Stomach (tissue), 19 donors: ENCODE measurements at places on chromosomes 7 and 10. TPM values are rescaled to one million over a fixed set of nuclear protein-coding genes. Genes with fewer than 3 reads are reported as not detected.
A peak's percentile ranks its signal among the peaks of the same experiment; 100 is the strongest.

Gene C10orf62
- total RNA-seq, result not detected

Gene ZNF511
- total RNA-seq, result 27.2 TPM

Gene LBX1
- not detected for total RNA-seq

Gene IRF5
- total RNA-seq, result 6.2 TPM

Gene PTER
- 33.8 TPM for total RNA-seq

Gene SPDYE5
- total RNA-seq, result 0.37 TPM

Gene SPDYE6
- total RNA-seq, result not detected

Gene KNDC1
- 1.7 TPM for total RNA-seq

- no peak overlapping the region for H3K27ac ChIP-seq
- H3K27me3 ChIP-seq, result no peaks in the 10 kb centered on the region
- H3K4me3 ChIP-seq, result no peak overlapping the region
- H3K4me1 ChIP-seq, result no peaks in the 10 kb centered on the region
- H3K36me3 ChIP-seq, result no peaks in the 10 kb centered on the region
These were observed 78.5 kb downstream of the SUGCT start for GRCh38 chr7:40213291-40213690.

DNA sequence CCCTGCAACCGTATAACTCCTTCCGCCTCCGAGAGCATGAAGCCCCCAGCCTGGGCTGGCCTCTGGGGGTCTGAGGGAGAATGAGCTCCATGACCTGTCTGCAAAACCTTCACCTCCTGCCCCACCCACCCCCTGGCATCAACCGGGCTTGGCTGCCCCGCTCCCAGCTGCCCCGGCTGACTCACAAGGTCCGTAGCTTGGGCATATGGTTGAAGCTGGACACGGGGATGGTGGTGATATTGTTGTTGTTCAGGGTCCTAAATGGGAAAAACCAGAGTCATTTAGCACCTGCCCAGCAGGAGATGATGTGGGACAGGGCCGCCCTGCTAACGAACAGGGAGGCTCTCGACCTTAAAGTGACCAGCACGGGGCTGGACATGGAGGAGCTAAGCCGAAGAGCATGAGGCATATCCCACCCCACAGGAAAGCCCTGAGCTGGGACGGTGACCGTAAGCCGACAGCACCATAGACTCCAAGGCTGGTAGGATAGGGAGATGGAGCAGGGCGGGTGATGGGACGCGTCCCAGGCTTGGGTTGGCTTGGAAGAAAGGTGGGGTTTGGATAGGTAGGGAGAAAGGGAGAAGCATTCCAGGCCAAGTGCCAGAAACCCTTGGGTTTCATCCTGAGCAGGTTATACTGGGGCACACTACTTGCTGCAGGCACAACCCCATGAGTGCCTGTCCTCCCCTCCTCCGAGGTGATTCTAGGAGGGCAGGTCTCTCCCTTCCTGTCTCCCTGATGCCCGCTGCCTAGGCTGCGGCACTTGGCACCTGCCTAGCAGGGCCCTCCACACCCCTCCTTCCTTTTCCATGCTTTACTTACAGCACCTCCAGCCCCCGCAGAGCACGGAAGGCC, 121.5 kb downstream of the SLIT1 start:
- no peak overlapping the region for H3K4me3 ChIP-seq
- H3K4me1 ChIP-seq, result no peaks in the 10 kb centered on the region
- H3K27me3 ChIP-seq, result no peaks in the 10 kb centered on the region

DNA sequence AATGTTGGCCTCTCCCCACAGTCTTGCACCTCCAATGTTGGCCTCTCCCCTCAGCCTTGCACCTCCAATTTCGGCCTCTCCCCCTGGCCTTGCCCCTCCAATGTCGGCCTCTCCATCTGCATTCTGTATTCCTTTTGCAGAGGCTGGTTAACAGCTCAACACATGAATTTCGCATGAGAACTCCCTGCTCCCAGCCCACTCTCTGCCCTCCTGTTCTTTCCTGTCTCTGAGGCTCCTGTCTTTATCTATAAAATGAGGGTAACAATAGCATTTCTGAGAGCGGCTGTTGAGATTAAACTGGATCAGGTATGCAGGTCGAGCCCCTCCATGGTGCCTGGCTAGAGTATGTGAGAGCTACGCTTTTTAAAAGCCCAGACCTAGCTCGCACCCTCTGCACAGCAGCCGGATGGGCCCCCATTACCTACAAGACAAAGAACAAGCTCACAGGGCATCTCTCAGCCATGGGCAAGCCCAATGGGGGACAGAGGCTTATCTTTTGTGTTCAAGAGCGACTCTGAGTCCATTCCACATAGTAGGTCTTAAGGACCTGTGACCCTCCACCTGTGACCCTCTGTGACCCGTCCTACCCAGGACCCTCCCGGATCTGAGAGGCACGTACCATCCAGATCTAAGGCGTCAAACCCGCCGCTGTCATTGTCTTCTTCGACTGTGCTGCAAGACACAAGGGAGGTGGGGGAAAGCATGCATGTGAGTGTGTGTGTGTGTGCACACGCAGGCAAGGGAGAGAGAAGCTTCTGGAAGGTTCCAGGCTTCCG, 82.2 kb upstream of the GNA12 start:
- no peaks in the 10 kb centered on the region for H3K36me3 ChIP-seq
- H3K27me3 ChIP-seq, result peaks cover 3% of the 10 kb centered on the region
- no peak overlapping the region for H3K4me3 ChIP-seq
- DNase-seq, result no peak
- H3K4me1 ChIP-seq, result no peaks in the 10 kb centered on the region
- no peak overlapping the region for H3K27ac ChIP-seq

- H3K27me3 ChIP-seq, result no peaks in the 10 kb centered on the region
- H3K27ac ChIP-seq, result no peak overlapping the region
- H3K4me3 ChIP-seq, result no peak overlapping the region
- DNase-seq, result no peak
- no peaks in the 10 kb centered on the region for H3K36me3 ChIP-seq
- no peaks in the 10 kb centered on the region for H3K4me1 ChIP-seq
These were observed 19.6 kb upstream of the ADAM12 start for GRCh38 chr10:126407831-126408230.

DNA sequence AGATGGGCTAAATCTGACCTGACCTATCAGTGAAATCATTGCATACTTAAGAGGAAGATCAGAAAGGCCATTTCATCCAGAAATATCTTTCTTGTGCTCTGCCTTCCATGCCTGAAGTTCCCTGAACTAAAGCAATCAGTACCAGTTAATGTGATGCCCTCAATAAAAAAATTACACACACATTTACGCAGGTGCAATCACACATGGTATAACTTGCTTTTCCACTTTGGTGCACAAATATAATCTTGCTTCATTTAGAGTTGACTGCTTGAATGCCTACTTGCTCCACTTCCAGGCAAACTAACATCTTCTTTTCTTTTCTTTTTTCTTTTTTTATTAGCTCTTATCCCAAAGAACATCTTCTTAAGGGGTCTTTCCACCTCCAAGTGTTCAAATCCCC, 58.3 kb upstream of the KIF5B start:
- no peak for DNase-seq
- no peaks in the 10 kb centered on the region for H3K36me3 ChIP-seq
- no peak overlapping the region for H3K4me3 ChIP-seq

DNA sequence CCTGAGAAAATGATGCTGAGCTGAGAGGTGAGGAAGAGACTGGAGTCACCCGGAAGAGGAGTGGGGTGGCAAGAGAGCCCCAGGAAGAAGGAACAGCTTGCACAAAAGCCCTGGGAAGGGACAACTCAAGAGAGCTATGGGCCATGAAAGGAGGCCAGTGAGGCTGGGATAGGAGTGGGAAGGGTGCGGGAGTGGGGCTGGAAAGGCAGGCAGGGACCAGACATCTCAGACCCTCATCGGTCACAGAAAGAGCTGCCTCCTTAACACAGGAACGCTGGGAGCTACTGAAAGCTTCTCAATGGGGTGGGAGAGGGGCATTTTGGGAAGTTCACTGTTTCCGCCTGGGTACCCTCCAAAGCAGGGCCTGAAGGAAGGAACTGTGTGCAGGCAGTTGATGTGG, 122.0 kb upstream of the UNC5B start:
- no peak overlapping the region for H3K27ac ChIP-seq
- no peaks in the 10 kb centered on the region for H3K36me3 ChIP-seq
- no peaks in the 10 kb centered on the region for H3K27me3 ChIP-seq
- DNase-seq, result peak; percentile 10

DNA sequence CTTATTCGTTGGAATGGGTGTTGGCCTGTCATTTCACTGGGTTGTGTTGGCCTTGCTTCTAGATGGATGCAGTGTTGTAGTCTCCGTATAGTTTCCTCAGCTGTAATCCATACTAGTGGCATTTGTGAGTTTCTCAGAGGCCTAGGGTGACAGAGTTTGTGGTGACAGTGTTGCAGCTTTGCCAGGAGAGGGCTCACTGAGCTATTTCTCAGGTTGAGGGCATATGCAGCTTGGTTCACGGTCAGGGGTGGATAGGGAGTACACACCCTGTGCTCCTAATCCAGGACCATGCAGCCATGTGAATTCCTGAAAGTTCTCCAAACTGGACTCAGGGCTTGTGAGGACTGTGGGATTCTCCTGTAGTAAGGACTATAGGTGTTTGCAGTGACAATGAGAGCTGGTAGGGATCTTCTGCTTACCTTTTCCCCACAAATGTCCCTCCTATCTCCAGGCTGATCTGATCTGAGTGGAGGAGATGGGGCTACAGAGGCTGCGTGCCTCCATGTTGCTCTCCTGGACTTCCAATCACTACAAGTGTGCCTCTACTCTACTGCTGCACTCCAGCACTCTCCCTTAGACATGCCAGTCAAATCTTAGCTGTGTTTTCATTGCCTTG, 229.0 kb downstream of the STK31 start:
- no peak overlapping the region for H3K4me3 ChIP-seq
- H3K27ac ChIP-seq, result no peak overlapping the region
- H3K36me3 ChIP-seq, result no peaks in the 10 kb centered on the region
- H3K4me1 ChIP-seq, result no peaks in the 10 kb centered on the region

DNA sequence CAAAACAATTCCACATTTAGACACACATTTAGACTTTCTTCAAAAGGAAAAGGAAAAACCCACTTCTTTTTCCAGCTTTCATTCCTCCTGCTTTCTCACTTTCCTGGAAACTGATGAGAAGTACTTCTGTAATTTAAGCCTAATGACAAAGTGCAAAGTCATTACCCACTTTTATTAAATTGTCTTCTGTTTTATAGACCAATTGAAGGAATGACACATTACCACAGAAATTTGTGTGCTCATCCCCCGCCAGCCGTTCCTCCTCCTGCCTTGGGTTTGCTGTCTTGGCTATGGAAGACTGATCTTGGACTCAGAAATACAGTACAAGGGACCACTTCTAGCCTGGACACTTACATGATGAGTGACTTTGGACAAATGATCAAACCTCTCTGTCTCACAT, 717.8 kb downstream of the SORCS3 start:
- H3K4me1 ChIP-seq, result no peaks in the 10 kb centered on the region
- H3K27me3 ChIP-seq, result no peaks in the 10 kb centered on the region
- no peak for DNase-seq
- H3K4me3 ChIP-seq, result no peak overlapping the region

GRCh38 chr10:78262860-78263259, 229.2 kb downstream of the RPS24 start:
- no peaks in the 10 kb centered on the region for H3K4me1 ChIP-seq
- DNase-seq, result no peak
- H3K36me3 ChIP-seq, result no peaks in the 10 kb centered on the region
- H3K27ac ChIP-seq, result no peak overlapping the region
- no peaks in the 10 kb centered on the region for H3K27me3 ChIP-seq

DNA sequence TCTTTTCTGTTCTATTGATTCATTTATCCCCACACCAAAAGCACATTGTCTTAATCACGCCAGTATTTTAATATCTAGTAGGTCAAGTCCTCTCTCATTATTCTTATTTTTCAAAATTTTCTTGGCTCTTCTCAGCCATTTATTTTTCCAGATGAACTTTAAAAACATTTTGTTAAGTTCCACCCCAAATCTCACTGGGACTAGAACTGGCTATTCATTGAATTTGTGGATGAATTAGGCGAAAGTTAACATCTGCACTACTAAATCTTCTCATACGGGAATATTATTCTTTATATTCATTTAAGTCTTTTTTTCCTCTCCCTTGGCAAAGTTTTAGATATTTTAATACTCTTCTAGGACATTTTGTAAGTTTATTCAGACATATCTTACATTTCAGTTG, 295.2 kb upstream of the MGMT start:
- no peak overlapping the region for H3K4me3 ChIP-seq
- no peaks in the 10 kb centered on the region for H3K27me3 ChIP-seq
- H3K36me3 ChIP-seq, result no peaks in the 10 kb centered on the region

DNA sequence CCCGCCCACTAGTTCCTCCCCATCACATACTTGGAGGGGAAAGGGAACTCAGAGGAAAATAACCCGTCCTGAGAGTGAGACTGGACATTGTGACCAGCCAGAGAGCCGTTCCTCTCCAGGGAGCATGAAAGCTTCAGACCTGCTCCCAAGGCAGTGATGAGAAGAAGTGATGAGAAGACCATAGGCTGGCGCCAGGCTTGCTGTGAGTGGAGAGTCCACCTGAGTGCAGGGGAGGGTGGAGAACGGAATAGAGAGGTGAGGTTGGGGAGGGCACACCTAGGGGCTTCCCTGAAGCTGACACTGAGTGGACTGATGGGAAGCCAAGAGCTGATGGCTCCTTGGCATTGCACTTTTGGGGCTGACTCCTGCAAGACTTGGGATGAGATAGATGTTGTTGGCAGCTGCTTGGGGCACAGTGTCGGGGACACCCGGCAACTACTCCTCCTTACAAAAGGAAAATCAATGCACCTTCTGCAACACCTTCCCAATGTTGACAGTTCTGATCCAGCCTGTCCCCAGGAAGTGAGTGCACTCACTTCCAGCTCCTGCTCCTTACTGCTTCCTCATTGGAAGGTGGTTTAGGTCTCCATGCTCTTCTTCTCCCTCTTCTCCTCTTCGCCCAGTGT, 79.4 kb downstream of the EMX2 start:
- DNase-seq, result no peak
- H3K4me3 ChIP-seq, result no peak overlapping the region
- H3K27ac ChIP-seq, result no peak overlapping the region
- no peaks in the 10 kb centered on the region for H3K4me1 ChIP-seq
- H3K27me3 ChIP-seq, result no peaks in the 10 kb centered on the region

- H3K4me1 ChIP-seq, result no peaks in the 10 kb centered on the region
- no peak overlapping the region for H3K27ac ChIP-seq
- no peak for DNase-seq
These were observed 349.7 kb upstream of the MBL2 start for GRCh38 chr10:53122281-53122680.

DNA sequence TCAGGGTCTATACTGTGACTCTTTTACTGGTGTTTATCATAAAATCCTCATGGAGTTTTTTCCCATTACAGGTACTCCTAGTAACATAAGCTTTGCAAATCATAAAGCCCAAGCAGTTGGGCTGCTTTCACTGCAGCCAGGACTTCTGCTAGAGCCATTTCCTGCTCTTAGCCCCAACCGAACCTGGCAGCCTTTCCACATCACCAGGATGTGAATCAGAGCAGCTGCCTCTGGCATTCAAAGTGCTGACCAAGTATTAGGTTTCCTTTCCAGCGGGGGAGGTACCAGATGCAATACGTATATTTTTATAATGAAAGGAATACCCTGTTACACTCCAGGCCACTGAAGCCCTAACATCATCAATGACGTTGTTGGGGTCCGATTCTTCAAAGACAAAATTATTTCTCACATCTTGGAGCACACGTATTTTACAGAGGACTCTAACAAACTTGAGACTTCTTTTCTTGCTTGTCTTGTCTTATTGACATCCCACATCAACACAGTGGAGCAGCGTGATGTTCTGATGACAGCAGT, 3.6 kb upstream of the HTR5A start:
- no peaks in the 10 kb centered on the region for H3K4me1 ChIP-seq
- peaks cover 8% of the 10 kb centered on the region for H3K27me3 ChIP-seq
- no peak overlapping the region for H3K4me3 ChIP-seq
- DNase-seq, result no peak
- H3K36me3 ChIP-seq, result no peaks in the 10 kb centered on the region
